ENCODE measurements at places on chromosomes 4 and X. TPM values are rescaled to one million over a fixed set of nuclear protein-coding genes. Genes with fewer than 3 reads are reported as not detected.

DNA sequence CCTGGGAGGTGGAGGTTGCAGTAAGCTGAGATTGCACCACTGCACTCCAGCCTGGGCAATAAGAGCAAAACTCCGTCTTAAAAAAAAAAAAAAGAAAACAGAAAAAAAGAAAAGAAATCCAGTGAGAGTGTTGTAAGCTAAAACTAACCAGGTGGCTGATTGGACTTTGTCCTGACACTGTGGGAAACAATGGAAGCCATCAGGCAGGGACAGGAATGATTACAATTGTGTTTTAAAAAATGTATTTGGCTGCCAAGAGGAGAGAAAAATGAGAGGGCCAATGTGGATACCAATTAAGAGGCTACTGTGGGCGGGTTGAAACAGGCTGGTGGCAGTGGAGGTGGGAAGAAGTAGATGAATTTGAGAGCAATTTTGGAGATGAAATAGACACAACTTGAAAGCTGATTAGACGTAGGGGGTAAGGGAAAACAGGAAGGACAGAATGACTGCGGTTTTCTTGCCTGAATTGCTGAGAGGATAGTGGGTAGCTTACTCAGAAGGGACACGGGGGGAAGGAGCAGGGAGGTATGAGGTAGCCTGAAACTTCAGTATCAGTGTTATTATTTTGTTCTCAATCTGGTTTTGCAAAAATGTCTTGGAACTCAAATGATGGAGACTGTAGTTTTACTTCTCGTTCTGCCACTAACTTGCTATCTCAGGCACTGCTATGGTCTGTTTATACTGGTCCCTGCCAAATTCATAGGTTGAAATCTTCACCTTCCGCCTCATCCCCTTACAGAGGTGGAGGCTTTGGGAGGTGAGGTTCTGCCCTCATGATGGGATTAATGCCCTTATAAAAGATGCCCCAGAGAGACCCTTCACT lies 45.6 kb upstream of the CHRNA9 start:
- DNase-seq = no peak

GRCh38 chr4:154064244-154064643 lies 275.4 kb upstream of the SFRP2 start:
- DNase-seq = peak; percentile 52

GRCh38 chr4:37803348-37803973 lies 23.0 kb upstream of the PGM2 start:
- DNase-seq = peak; percentile 62

GRCh38 chrX:47170861-47171692 lies 22.6 kb upstream of the UBA1 start:
- DNase-seq = no peak

DNA sequence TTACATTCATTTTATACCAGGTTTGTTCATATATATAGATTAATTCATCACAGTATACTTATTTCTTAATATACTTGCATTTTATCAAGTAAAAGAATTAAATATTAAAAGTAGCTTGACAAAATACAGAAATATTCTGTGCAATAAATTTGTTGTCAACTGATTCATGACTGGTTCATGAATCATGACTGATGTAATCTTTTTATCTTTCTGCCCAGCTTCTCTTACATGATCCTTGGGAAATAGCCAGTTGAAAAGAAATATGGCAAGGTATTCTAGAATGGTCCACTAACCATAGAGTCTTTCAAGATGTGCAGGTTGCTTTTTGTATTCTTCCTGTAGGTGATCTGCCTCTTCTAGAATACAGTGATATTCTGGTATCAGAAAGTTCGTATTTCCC lies 4.2 kb upstream of the CCNA2 start:
- DNase-seq = no peak

GRCh38 chr4:68718447-68719074 lies 48.1 kb upstream of the UGT2B15 start:
- DNase-seq = no peak

GRCh38 chrX:48090123-48090522 lies 18.7 kb upstream of the ZNF630 start:
- DNase-seq = no peak

DNA sequence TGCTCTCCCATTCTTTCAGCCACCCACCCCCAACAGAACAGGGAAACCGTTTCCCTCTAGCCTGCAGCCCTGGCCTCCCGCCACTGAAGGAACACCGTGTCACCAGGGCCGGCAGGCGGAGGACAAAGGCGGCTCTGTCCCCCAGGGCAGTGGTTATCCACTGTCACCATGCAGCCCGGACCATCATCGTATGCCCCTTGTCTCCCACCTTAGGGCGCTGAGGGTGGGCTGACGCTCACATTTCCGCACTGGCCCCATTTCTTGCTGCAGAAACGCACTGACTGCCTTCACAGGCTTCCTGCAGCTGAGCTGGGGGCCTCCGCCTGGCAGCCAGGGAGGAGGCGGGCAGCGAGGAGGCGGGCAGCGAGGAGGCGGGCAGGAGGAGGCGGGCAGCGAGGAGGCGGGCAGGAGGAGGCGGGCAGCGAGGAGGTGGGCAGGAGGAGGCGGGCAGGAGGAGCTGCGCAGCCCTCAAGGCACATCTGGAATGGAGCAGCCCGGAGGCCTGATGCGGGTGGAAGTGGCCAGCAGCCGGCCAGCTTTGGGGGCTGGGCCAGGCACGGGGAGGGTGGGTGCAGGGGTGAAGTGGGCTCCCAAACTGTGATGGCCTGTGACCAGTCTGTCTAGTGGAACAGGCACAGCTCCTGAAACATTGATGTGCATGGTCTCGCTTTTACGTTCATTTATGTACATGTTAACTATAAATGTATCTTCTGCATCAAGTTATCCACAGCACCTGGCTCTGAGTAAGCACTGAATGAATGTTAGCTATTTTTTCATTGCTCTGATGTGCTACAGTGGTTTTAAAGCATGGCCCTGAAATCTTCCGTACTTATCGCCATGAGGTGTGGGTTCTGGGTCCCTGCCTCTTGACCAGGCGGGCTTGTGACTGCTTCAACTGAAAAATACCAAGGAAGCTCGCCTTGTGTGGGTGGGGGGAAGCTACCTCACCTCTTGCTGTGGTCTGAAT lies 20.6 kb upstream of the KIAA0232 start:
- no peak for DNase-seq

DNA sequence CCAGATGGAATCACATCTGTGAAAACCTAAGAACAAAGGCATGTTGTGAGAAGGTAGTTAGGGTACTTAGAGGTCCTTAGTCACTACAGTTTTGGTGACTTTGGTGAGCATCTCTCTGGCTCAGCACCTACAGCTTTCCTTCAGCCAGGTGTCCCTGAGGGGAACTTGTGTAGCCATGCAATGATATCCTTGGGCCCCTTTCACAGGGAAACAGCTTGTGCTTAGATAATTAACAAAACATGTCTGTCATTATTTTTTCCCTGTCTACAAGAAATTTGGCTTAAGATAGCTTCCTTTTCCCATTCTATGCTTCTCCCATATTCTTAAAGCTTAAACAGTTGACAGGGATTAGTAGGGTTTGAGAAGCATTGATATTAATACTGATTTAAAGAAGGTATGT lies 63.8 kb downstream of the SLC4A4 start:
- DNase-seq = no peak

GRCh38 chrX:42248226-42248625 lies 324.9 kb upstream of the CASK start:
- DNase-seq = no peak

- DNase-seq = no peak
These were observed 56.6 kb downstream of the DKK2 start for GRCh38 chr4:106979476-106979875.

DNA sequence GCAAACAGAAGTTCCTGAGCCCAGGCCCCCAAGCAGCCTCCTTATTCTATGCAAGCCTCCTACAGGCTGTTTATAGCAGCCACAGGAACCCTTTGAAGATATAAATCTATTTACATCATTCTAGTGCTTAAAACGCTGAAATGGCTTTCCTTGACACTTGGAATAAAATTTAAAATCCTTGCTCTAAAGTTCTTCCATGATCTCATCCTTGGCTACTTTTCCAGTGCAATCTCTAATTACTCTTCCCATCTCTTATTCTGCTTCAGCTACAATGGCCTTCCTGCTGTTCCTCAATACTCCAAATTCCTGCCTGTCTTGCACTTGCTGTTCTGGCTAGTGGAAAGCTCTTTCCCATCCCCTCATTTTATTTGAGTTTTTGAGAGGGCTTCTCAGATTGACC lies 634.2 kb upstream of the NR3C2 start:
- DNase-seq = no peak

DNA sequence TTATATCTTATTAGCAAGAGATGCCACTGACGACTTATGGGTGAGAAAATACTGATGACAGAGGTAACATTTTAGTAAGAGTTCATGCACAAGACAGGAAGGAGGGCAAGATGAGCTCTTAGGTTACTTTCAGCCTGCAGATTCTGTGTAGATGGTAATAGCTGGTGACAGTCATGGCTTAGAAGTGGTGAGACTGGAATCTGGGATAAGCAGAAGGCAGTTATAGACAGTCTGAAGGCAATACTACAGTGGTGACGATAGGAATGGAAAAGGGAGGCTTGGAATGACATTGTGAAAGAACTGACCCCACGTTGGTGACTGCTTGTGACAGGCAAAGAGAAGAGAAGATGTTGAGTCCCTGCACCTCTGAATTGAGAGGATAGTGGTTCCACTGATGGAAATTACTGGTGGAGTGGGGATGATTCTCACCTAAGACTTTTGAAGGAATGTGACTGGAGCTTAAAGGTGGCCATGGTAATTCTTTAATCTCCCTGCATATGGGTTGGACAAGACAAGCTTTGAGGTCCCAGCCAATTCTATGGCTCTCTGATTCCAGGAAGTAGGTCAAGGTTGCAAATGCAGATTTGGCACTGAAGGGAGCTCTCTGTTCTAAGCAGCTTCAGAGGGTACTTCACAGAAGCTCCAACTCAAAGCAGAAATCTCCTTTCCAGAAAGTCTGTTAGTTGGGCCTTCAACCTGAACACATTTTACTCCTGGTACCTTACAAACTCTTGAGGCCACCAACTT lies 99.7 kb downstream of the RASL11B start:
- no peak for DNase-seq

- DNase-seq = no peak
These were observed 119.2 kb downstream of the EFNB1 start for GRCh38 chrX:68947882-68948605.

DNA sequence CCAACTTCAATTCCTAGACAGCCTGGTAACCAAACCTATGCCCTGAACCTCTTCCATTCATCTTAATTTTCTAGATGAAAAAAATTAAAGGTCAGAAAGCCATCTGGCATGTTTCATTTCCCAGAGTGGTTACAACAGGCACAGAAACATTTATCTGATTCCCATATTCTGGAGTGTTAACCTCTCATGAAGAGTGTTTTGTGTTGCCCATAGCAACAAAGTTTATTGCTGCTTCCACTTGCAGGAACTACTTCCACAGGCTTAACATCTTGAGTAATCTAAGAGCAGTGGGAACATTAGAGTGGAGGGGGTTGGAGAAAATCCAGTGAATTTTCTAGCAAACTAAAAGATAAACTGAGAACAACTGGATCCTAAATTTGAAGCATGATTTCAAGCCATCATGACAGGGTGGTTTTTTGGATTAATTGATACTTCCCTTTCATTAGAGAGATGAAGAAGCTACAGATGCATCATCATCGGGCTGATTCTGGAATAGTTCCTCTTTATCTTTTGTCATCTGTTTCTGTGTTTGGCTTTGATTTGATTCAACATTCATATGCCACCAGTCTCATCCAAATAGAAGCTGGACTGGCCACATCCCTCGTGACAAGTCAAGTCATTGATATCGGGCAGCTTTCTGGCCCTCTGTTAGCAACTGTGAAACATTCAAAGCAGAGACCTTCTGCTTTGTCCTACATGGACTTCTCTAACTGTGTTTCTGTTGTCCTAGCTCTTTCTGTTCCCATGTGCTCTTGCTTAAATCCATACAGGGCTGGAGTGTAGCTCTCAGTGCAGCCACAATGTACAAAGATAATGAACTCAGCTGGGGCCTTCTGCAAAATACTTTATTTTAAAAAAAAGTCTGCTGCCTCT lies 167.3 kb downstream of the MID1IP1 start:
- DNase-seq = no peak

Gene GPR50
- 0.59 TPM for total RNA-seq

Gene CPZ
- total RNA-seq = 43.1 TPM

Gene P2RY4
- total RNA-seq = not detected

Gene RIBC1
- 0.39 TPM for total RNA-seq

Gene PLP2
- total RNA-seq = 3.4 TPM

Gene DDX53
- not detected for total RNA-seq

Gene GPR143
- total RNA-seq = 17.2 TPM

All from GM23338 (cell line).